ENCODE measurements at places on chromosomes 2 and 18.

GRCh38 chr2:98543842-98544241 is 64.5 kb downstream of the COA5 start:
- DNase-seq, result no peak

- DNase-seq, result peak; percentile 43
Observed at GRCh38 chr2:105934467-105934866, 189.8 kb downstream of the NCK2 start.

DNA sequence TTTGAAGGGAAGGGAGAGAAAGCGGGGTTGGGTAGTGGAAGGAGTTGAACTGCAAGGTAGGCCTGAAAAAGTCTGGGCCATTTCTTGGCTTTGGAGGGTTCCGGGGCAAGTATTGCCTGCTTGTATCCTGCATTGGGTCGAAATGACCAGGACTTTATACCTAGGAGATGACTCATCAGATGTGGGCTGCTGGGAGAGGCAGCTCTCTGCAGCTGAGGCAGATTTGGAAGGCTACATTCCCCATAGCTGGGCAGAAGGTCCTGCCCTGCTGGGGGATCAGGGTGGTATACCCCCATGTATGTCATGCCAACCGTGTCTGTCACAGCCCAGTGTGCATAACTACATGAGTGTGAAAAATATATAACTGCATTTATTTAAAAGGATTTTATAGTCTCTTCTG is 171.8 kb upstream of the SPRED2 start:
- DNase-seq, result no peak

DNA sequence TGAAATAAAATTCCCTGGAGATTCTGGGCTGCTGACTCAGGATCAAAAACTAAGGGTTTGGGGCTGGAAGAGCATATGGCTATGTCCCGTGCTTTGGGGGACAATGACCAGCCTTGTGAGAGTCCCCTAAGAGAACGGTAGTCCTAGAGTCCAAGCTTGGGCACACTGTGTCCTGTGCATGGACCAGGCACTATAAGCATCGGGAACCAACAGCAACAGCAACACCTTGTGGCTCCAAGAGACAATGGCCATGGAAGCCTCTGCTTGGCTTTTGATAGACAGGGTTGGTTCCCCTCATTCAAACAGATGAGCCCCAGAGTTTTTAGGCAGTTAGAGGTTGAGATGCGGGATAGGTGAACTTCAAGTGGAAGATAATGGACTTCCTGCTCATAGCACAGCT is 294.4 kb upstream of the CHAC2 start:
- no peak for DNase-seq

DNA sequence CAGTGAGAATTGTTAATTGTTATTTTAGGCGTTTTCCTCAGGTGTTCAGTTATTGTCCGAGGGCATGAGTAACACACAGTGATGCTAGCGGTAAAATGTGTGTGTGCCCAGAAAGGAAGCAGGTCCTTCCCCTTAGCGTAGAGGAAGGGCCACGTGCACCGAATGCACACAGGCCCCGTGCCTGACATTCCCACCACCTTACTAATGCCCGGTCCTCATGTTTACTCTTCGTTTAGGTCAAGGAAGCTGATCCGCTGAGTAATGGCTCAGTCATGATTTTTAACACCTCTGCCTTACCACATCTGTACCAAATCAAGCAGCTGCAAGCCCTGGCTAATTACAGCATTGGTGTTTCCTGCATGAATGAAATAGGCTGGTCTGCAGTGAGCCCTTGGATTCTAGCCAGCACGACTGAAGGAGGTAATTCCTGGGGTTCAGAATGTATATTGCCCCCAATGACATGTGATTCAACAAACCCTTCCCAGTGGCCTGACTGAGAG is 76.7 kb downstream of the MERTK start:
- DNase-seq, result no peak

DNA sequence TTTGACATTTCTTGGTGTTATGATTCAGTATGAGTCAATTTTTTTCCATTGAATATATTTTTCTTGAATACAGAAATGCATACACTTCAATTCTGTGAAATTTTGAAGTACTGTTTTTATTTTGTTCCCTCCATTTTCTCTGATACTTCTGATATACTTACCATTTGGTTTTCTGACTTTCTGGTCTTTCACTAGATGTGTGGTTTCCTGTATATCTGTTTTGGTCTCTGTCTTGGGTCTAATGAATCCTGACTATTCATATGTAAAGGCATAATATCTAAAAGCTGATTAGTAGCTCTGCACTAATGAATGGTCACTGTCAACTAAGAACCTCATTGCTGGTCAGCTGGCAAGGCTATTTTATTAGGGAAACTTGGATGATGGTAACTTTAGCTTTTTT is 345.6 kb downstream of the GRB14 start:
- no peak for DNase-seq

GRCh38 chr2:106565599-106565998 is 78.4 kb downstream of the CD8B2 start:
- DNase-seq, result no peak

- no peak for DNase-seq
Observed at GRCh38 chr2:101045330-101045729, 43.2 kb downstream of the RPL31 start.

GRCh38 chr18:37720663-37721062 is 155.1 kb upstream of the CELF4 start:
- no peak for DNase-seq

DNA sequence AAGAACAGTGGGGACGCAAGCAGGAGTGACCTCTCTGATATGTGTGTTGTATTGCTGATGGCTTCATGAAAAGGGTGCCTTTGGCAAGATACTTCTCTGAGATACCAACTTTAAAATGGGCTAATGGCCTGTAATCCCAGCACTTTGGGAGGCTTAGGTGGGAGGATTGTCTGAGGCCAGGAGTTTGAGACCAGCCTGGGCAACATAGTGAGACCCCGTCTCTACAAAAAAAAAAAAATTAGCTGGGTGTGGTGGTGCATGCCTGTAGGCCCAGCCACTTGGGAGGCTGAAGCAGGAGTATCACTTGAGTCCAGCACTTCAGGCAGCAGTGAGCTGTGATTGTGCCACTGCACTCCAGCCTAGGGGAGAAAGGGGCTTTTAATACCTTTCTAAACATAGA is 9.8 kb downstream of the BIRC6 start:
- no peak for DNase-seq

- DNase-seq, result no peak
Observed at GRCh38 chr2:101952551-101952950, 39.2 kb upstream of the IL1R2 start.

- DNase-seq, result no peak
Observed at GRCh38 chr2:181947273-181947672, 38.4 kb upstream of the PPP1R1C start.

- DNase-seq, result no peak
Observed at GRCh38 chr2:171531836-171532450, 9.7 kb downstream of the CYBRD1 start.

GRCh38 chr2:109615637-109616144 is 1.5 kb downstream of the SOWAHC start:
- no peak for DNase-seq

GRCh38 chr2:208389940-208390339 is 16.7 kb upstream of the PTH2R start:
- DNase-seq, result no peak

DNA sequence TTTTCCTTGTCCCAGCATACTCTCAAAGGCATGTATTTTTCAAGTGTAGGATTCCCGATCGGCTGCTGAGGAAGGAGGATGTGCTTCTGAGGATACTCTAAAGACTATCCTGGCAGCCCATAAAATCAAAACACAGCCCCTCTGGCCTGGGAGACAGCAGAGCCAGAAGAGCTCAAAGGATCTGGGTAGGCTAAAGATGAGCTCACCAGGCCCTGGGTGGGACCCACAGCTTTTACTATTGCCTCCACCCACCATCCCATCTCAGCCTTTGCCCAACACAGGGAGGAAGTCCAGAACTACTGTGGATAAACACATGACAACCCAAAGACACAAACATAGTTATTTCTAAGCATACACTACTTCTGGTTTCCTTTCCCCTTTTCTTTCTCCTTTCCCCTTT is 79.1 kb upstream of the ZFP36L2 start:
- no peak for DNase-seq

DNA sequence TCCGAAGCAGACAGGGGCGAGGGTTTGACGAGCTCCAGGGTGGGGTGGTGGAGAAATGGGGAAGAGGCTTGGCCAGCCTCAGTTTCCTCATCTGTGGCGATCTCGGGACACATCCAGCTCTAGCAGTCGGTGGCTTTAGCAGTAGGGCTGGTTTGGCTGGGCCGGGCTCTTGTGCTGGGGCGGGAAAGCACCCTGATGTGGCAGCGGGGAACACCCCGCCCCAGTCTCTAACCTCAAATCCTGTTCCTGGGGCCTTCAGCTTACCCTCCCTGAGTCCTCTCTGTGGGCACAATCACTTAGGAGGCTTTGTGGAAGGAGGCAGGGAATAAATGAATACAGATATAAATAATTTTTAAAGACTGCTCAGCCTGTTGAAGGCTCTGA is 26.5 kb upstream of the MCFD2 start:
- peak; percentile 78 for DNase-seq

- DNase-seq, result no peak
Observed at GRCh38 chr2:137316075-137316474, 550.7 kb downstream of the THSD7B start.

DNA sequence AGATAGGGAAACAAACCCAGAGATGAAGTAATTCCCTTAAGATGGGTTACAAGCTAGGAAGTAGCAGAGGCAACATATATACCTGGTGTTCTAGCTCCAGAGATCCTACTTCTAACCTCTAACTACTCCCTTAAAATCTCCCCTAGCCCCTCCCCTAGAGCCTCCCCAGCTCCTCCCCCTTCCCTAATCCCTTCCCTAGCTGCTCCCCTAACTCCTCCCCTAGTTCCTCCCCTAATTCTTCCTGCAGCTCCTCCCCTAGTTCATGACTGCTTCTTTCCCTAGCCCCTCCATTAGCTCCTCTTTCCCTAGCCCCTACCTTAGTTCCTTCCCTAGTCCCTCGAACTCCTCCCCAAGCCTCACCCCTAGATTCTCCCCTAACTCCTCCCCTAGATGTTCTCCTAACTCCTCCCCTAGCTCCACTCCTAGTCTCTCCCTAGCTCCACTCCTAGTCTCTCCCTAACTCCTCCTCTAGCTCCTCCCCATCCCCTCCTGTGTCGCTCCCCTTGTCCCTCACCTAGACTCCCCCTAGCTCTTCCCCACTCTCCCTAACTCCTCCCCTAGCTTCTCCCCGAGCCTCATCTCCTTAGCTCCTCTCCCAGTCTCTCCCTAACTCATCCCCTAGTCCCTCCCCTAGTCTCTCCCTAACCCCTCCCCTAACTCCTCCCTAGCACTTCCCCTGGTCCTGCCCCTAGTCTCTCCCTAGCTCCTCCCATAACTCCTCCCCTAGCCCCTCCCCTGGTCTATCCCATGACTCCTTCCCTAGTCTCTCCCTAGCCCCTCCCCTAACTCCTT is 108.9 kb downstream of the CD226 start:
- no peak for DNase-seq

DNA sequence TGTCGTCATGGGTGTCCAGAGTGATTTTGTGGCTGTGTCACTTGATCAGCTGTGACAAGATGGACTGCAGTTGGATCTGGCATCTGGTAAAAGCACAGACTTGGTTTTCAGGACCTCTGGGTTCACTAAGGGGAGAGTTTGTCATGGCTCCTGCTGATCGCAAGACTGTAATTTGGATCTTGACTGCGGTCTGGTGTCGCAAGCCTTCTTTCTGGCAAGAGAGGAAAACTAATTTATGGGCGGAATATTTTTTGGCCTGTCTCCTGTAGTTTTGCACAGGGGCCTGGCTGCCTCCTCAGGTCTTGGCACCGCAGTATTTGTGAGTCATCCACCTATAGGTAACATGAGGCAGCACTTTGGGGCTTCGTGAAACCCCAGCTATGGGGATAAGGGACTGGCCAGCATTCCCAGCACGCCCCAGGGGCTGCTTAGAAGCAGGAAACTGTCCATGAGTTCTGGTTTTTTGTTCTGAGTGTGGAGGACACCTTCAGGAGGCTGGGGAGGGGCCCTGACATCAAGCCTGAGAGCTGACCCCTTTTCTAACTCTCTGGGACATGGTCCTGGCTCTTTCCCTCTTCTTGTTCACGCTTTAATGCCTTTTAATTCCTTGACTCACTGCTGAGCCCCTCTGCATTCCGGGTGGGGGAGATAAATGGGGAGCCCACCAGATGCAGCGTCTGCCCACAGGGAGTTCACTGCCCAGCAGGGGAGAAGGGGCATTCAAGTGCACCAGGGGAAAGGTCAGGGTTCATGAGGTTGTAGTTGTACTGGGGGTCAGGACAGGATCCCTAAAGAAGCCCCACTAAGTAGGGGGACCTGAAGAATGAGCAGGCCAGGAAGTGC is 12.2 kb downstream of the SH3BP4 start:
- DNase-seq, result no peak

DNA sequence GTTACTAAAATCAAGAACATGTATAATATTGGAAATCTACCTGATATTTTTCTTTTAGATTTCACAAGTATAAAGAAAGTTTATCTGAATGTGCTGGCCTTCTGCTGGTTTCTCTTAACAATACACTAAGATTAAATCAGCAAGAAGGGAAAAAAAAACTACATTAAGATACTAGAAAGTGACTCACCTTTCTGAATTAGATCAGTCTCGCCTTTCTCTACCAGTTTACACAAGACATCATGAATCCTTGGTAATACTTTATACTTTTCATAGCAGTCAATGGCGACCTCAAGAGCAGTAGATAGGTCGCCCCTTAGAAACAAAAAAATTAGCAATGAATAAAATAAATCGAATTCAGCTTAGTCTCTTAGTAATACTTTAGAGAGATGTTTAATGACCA is 61.2 kb downstream of the LRPPRC start:
- no peak for DNase-seq

- no peak for DNase-seq
Observed at GRCh38 chr2:227479865-227480475, 8.0 kb downstream of the AGFG1 start.

- DNase-seq, result no peak
Observed at GRCh38 chr2:226915846-226916360, 80.0 kb downstream of the RHBDD1 start.

GRCh38 chr2:44314362-44314761 is 39.1 kb downstream of the SLC3A1 start:
- DNase-seq, result no peak

DNA sequence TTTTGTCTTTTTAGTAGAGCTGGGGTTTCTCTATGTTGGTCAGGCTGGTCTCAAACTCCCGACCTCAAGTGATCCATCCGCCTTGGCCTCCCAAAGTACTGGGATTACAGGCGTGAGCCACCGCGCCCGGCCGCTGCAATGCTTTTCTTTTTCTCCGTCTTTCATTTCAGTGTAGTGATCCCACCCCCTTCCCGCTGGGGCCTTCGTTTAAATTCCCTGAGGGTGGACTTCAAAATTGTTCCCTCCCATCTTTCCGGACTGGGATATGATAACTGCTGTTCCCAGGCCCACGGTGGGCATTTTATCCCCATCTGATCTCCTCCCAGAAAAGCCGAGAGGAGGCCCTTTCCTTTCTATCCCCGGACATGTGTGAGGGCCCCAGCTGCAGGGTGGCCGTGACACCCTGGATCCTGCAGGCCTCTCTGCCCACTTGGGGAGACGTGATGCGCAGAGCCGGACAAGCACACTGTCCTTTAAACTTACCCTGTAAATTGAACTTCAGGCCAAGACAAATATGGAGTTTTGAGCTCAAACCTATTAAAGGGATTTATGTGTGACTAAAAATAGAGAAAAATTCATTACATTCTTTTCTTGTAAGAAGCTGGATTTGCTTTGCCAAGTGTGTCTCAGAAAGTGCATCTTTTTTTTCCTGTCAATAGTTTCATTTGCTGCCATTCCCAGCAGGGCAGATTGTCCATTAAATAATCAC is 54.5 kb upstream of the AFF3 start:
- no peak for DNase-seq

- DNase-seq, result no peak
Observed at GRCh38 chr18:13245481-13246000, 27.0 kb downstream of the LDLRAD4 start.

GRCh38 chr2:10934979-10935350 is 23.2 kb downstream of the KCNF1 start:
- DNase-seq, result no peak

GRCh38 chr2:83516503-83516902 is 942.6 kb downstream of the SUCLG1 start:
- no peak for DNase-seq

All from activated naive CD4-positive, alpha-beta T cell treated with Interleukin-2 at 50 U/mL for 16 hours (primary cell).